ENCODE measurements at places on chromosomes 5 and 9.
A peak's percentile ranks its signal among the peaks of the same experiment; 100 is the strongest.

DNA sequence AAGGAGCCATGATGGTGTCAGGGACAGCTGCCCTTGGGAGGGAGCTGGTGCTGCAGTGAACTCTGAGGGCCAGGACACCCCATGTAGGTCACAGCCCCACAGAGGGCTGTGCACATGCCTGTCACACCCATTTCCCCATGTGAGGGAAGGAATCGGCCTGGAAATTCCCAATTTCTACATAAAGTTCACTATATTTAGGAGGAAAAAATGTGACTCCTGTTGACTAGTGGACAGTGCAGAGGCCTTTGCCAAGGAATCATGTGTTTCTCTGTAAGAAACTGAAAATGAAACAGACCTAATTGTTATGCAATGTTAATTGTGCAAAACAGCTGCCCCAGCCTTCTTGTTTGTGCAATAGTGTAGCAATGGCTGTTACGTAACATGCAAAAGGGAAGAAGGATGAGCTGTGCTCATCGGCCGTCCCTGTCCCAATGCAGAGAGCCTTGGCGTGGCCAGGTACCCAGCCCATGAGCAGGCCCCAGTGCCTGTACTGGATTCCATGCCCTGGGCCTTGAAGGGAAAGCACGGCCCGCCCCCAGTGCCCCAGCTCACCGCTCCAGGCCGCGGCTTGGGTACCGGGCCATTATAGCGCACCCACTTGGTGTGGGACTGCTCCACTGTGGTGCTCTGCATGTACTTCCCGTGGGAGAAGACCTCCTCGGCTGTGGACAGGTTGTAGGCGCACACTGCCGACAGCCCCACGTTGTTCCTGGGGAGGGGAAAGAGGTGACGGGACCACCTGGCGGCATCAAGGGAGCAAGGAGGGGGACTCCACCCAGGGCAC, 70.0 kb downstream of the SECISBP2 start:
- no peak for DNase-seq

- peak; percentile 53 for DNase-seq
Measured at GRCh38 chr5:56270568-56271392, 37.6 kb upstream of the ANKRD55 start.

DNA sequence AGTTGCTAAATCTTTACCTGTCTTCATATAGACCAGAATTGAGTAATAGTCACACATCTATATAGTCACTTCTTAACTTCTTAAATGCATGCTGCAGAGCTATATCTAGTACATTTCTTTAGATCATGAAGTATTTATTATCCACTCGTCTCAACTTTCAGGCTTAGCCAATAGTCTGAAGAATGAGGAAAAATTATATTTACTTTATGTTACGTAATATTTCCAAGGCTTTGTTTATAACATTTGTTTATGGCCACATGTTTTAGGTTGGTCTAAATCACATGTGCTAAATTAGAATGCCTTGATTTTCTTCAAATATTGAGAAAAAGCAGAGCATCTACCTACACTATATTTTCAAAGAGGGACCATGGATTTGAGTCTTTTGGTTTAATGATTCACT, 47.2 kb upstream of the RGMB start:
- no peak for DNase-seq

GRCh38 chr9:104256031-104256695, 162.1 kb downstream of the SMC2 start:
- DNase-seq = no peak

GRCh38 chr5:93596310-93596675, 13.3 kb downstream of the NR2F1 start:
- no peak for DNase-seq

GRCh38 chr9:86082870-86083269, 16.5 kb downstream of the GOLM1 start:
- DNase-seq = no peak

Data from stimulated activated CD8-positive, alpha-beta memory T cell treated with anti-CD3 and anti-CD28 coated beads, Interleukin-4, amount 100 ng/mL, for 4 hours (primary cell).